Activated T-cell treated with anti-CD3 and anti-CD28 coated beads, Interleukin-2, amount 50 U/mL, for 72 hours (primary cell): ENCODE measurements at places on chromosomes 12 and 14. TPM values are rescaled to one million over a fixed set of nuclear protein-coding genes. Genes with fewer than 3 reads are reported as not detected.
A peak's percentile ranks its signal among the peaks of the same experiment; 100 is the strongest.

- no peak for DNase-seq
These were observed 2.6 kb upstream of the CNOT2 start for GRCh38 chr12:70240673-70241072.

DNA sequence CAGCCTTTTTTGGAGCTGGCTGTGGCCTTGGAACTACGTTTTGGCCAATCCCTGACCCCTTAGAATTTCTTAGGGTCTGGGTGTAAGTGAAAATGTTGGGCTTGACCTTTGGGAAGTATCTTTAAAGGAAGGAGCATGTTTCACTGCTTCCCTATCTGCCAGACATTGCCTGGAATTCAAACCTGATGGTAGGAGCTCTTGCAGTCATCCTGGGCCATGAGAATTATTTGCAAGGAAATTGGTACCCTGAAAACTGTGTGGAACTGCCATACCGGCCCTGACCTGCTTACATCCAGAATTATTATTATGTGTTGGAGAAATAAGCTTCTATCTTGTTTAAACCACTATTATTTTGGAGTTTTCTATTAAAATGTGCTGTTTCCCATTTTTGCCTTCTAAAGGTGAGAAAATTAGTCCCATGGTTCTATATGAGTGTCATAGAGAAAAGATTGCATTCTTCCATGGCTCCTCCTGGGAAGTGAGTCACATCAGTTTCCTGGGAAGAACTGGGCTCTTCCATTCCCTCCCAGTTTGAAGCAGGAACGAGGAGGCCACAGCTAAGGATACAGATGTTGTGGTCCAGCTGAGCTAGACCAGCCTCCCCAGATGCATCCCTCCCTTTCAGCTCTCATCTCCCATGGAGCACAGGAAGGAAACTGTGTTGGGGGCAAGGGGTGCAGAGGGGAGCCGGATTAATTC lies 9.5 kb upstream of the PGF start:
- DNase-seq: no peak

DNA sequence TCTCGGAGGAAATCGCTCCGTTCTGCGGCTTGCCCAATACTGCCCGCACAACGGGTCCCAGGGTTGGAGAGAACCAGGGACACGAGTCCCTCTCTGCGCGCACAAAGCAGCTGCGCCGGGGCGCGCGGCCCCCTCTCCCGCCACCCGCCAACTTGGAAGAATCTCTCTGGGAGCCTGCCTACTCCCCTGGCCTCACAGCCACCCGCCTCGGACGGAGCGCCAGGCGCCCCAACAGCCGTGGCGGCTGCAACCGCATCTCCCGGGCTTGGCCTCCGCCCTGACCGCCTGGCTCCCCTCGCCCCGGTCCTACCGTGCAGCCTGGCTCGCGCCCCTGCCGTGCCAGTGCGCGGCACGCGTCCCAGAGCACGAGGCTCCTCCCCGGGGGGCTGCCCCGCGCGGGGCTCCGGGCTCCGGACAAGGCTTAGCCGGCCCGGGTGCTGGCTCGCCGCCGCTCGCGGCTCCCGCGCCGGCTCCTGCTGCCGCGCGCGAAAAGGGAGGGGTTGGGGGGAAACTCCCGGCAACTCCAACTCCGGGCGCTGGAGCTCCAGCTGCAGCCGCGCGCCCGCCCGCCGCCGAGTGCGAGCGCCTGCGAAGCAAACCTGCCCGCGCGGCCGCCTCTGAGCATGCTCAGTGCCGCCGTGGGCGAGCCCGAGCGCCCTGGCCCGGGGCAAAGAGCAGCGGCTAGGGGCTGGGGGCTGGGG lies at the start of gene STXBP6:
STXBP6 (minus strand) TSS at position 580 of the 701 bp plus-strand sequence. CDS start 75,329 bp downstream, outside the sequence.
- peak; percentile 30 for DNase-seq

DNA sequence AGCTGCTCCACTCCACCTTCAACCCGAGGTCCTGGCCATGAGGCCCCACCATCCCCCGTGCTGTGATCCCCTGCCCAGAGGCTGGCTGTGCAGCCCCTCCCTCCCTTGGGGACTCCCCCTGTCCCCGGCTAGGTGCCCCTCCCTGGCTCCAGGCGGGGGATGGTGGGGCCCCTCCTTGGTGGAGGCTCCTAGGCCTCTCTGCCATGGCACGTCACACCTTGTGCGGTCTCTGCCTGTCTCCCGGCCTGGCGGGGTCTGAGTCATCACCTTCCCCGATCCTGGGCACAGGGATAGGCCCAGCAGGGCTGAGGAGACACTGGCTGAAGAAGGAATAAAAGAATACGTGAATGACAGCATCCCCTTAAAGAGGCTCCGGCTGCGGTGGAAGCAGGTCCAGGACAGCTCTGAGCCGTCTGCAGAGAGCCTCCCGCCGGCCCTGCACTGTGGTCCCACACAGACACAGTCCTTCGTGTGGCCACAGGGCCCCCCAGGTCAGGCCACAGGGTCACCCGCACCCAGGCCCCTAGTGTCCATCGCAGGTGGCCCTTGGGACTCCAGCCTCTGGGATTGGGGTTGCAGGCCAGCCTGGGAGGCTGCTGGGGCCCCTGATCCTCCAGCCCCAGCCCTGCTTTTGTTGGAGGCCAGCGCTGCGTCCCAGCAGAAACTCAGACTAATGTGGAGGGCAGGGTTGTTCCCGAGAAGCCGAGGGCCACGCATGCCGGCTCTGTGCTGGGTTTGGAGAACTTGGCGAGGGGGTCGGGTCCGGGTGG lies 43.6 kb downstream of the KIF26A start:
- no peak for DNase-seq

DNA sequence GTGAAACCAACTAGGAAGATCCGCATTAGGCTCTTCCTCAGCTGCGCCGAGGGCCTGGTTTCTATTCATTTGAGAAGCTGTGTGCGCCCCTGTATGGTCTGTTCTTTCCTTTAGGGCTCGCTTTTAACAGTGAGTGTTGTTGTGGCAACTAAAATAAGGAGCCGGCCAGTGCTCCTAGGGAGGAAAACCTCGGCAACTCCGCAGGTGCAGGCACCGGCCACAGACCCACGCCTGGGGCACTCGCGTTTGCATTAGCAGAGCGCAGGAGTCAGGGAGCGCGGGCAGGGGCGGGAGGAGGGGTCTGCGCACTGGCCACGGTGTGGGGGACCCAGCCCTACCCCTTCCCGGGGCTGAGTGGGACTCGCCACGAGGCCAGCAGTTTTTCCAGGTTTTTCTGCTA lies 50.5 kb downstream of the STX2 start:
- no peak for DNase-seq

- DNase-seq: no peak
These were observed 62.0 kb upstream of the TUNAR start for GRCh38 chr14:95814363-95815225.

DNA sequence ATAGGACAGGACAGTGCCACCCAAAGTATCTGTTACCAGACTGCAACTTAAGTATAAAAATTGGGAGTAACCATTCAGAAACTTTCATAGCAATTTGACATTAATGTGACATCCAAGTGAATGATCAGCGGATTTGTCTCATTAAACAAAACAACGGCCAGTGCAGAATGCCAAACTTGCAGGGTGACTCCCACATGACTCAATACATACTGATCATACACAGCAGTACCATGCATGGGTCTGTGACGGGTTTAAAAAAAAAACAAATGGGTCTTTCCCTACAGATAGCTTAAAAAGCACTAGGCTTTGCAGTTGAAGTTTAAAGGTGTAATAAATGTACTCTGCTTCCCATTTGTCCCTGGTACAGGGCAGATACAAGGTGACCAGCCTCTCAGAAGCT lies 116.6 kb downstream of the SLC35F4 start:
- DNase-seq: no peak

- DNase-seq: no peak
These were observed 158.5 kb upstream of the PLEKHG7 start for GRCh38 chr12:92544322-92544721.

Gene TMCC3
- 0.77 TPM for total RNA-seq

Gene TBX3
- 0.07 TPM for total RNA-seq

GRCh38 chr14:70784886-70785285 lies 24.4 kb downstream of the MAP3K9 start:
- DNase-seq: no peak

DNA sequence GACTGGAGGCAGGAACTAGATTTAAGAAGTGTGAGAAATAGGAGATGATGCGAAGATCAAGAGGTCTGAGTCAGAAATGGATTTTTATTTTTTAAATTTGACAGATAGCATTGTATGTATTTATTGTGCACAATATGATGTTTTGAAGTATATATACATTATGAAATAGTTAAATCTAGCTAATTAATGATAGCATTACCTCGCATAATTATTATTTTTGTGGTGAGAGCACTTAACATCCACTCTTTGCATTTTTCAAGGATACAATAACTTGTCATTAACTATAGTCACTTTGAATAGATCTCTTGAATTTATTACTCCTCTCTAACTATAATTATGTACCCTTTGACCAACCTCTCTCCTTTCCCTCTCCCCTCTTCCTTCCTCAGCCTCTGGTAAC lies 3.7 kb downstream of the SMOC1 start:
- no peak for DNase-seq

Gene WSCD2
- not detected for total RNA-seq

Gene ABCD2
- total RNA-seq: 10.0 TPM

DNA sequence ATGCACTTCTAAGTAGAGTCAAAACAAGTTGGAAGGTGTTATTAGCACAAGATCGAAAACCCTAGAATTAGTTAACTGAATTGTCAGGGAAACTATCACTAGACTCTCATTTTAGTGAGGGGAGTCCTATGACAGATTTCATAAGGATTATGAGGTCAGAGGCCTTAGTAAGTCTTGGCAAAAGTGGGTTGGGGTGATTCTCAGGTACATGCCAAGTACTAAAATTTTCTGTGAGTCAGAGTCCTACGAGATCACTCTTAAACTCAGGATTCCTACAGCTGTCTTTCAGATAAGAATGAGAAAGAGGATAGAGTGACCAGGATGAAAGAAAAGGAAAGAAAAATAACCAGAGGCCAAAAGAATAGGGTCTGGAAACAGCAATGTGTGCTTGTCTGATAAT lies 50.8 kb upstream of the BBS10 start:
- DNase-seq: no peak

DNA sequence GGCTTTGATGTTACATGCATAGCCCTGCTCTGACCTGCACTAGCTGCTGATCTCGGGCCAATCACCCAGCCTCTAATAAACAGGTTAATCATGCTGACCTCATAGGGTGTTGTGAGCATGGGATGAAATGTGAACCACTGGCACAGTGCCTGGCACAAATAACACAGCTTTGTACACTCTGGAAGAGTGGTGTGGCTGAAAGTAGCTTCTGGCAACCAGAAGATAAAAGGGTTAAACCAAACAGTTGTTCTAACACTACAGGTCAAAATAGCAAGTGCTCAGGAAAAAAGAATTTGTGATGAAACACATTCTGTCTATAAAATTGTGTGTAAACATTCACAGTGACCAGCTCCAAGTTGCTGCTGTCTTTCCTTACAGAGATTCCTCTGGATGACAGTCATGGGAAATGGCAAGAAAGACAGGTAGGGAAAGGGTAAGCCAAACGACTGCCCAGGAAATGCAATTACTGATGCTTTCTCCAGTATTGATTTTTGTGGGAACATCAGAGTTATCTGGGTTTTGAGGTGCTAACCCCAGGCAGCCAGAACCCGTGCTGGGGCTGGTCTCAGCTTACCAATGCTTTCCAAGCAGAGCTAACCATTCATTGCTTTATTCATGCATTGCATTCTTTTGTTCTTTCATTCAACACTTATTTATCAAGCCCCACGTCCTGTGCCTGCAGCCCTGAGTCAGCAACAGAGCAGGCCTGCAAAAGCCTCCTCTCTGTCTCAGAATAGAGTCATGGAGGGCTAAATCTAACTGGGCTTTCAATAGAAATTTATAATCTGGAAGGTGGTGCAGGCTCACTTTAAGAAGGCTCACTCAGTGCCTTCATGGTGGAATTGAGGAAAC lies 38.1 kb upstream of the CAPRIN2 start:
- no peak for DNase-seq

Gene TMEM63C
- total RNA-seq: 2.1 TPM

DNA sequence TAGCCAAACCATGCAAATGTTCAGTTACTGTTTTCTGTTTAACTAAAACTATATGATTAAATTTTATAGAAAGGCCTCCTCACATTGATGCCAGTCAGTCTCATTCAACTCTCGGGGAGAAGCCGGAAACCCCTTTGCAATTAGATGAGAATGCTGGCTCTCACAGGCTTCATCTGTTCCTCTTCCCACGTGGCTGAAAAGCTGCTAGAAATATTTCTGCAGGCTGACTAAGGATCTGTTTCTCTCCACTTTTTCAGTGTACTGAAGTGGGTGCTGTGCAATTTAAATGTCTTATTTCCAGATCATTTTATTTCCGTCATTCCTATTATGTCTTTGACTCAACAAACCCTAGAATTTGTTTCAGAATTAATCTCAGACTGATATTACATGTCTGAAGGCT lies 17.4 kb upstream of the KCNH3 start:
- DNase-seq: no peak

Gene HOXC9
- not detected for total RNA-seq

GRCh38 chr14:90496379-90496778 lies 99.5 kb downstream of the CALM1 start:
- DNase-seq: no peak

DNA sequence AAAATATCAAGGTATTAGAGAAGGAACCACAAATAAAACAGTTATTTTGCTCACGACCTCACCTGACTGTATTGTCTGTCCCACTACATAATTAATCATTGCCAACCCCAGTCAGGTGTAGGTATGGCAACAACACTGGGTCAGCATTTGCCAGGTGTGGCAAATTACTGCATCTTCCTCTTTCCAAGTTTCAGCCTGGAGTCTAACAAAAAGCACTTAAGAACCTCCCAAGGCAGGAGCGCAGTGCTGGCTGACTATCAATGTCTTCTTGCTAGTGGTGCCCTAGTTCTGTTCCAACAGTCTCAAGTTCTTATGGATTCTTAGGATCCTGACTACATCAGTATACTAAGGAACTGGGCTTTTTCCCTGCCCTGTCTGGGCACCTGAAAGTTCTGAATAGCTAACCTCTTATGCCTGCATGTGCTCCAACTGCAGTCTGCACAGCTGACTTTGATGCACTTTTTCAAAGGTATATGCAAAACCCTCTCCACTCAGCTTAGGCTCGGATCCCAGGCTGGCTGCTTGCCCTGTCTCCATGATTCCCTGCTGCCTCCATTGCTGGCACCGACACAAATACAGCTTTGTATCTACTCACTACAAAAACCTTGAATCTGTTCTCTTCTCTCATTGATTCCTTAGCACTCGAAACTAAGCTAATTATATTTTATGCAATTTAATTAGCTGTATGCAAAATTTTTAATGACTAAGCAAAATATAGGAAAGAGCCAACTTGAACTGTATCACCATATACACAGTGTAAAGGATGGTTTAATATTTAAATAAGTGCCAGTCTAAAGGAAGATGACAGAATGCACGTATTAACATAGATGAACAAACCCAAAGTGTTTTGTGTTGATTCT lies 113.3 kb downstream of the PRKD1 start:
- DNase-seq: no peak

GRCh38 chr14:61188978-61189808 lies 91.9 kb downstream of the TMEM30B start:
- peak; percentile 47 for DNase-seq

DNA sequence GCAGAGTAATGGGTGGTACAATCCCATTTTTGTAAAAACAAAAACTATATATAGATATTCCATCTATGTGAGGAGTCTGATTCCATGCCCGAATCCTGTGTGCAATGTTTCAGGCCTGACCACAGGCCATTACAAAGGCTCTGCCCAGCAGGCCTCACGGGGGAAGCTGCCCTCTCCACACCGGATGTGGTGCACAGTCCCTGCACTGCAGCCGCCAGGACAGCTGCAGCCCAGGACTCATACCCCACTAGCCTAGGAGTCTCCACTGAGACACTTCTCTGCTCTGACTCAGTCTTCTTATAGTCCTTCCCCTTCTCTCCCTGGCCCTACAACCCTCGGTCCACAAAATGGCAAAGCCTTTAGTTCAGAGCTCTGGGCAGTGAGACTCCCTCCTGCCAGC lies 190.4 kb downstream of the PPM1H start:
- no peak for DNase-seq
